Body of pancreas (tissue), 4 donors: ENCODE measurements at places on chromosomes 16 and 17.

DNA sequence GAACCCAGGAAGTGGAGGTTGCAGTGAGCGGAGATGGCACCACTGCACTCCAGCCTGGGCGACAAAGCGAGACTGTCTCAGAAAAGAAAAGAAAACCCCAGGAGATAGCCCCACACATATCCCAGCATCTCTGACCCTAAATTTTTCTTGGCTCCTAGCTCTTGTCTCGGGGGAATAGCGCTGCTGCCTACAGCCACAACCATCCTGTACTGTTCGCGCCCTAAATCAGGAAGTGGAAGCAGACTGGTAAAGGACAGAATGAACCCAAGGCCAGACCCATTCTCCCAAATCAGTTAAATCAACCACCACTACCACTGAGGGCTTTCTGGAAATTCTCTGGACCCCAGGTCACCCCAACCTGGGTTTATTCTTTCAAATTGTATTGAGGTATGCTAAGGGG lies 1.7 kb downstream of the CTDNEP1 start:
- DNase-seq = no peak

- no peak for DNase-seq
Measured at GRCh38 chr17:6078458-6078871, 8.3 kb downstream of the WSCD1 start.

DNA sequence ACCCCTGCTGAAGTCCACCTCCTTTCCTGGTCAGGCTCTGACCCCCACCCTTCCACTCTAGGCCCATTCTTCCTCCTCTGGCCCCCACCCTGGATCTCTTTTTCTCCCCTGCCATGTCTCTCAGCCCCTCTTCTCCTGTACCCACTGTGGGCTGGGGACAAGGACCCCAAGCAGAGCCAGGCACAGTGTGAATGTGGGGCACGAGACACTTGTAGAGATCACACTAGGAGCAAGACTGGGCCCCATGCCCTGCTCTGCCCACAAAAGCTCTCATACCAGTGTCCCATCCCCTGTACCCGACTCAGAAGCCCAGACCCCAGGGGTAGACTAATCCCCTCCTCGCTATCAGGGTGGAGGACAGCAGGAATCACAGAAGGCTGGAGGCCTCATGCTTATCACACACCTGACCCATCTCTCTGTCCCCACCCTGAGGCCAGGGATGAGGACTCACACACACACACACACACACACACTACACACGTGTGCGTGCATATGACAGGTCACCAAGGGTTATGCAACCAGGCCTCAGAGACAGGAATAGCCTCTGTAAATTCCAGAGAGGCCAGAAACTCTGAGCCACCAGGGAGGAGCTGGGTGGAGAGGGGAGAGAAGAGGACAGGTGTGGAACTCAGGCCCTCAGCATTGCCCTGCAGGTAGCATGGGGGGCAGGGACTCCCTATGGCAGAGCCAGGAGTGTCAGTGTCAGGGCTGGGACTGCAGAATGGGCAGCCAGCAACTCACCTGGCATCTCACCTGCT lies 21.1 kb downstream of the ARHGAP27 start:
- DNase-seq = no peak

GRCh38 chr17:44191369-44191768 lies 4.6 kb downstream of the TMUB2 start:
- DNase-seq = no peak

DNA sequence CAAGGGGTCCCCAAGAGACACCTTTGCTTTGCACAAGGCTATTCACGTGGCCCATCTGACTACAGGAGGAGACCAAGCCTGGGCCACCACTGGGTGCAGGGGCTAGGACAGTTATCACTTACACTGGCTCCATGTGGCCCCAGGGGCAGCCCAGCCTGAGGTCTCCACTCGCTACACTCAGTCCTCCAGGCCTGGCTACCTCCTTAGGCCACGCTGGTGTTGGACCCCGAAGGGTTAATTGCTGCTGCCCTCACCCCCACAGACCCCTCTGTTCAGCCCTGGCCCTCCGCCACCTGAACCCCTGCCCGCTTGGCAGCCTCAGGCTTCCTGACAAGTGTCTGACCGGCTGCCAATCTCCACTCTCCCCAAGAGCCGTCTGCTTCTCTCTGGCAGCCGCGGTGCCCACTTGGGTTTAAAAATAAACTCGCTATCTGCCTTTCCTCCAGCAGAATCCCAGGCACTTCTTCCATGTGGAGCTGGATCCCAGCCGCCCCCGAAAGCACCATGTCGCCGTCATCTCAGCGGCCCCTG lies 27.8 kb downstream of the ADAM11 start:
- DNase-seq = no peak

GRCh38 chr17:74832421-74832820 lies 27.3 kb downstream of the GRIN2C start:
- no peak for DNase-seq

- DNase-seq = no peak
Measured at GRCh38 chr16:56977823-56978430, 11.4 kb upstream of the NLRC5 start.

DNA sequence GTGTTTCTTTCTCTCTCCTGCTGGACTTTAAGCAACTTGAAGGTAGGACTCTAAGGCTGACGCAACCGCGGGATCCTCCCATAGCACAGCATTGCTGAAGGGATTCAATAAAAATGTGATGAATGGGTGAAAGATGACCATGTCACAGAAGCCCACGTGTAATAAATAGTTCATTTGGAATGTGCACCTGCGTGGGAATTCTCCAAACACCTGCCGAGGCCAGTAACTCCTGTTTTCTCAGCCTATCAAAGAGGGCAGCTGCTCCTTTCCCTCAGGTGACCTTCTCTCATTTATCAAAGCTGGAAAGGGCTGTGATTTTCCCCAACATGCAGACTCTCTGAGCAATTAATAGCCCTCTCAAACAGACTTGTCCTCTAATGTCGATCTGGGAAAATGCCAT lies 235.7 kb downstream of the STX8 start:
- peak; percentile 65 for DNase-seq

- no peak for DNase-seq
Measured at GRCh38 chr17:43213545-43213944, 1.9 kb downstream of the TMEM106A start.

DNA sequence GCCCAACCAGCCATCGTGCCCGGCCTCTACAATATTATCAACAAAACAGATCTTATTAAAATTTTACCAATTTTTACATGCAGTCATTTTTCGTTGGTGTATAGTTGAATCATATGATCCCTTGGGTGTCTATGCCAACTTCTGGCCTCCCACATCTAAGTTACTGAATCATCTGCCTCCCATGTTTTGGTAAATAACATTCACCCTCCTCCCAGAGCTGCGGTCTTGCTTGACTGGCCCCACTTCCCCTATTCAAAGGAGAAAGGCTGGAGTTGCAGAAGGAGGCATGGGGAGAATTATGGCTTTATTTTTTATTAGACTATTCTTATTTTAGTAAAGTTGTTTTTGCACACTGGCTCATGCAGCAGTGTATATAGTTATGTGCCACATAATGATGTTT lies 18.5 kb upstream of the CCL23 start:
- peak; percentile 15 for DNase-seq

DNA sequence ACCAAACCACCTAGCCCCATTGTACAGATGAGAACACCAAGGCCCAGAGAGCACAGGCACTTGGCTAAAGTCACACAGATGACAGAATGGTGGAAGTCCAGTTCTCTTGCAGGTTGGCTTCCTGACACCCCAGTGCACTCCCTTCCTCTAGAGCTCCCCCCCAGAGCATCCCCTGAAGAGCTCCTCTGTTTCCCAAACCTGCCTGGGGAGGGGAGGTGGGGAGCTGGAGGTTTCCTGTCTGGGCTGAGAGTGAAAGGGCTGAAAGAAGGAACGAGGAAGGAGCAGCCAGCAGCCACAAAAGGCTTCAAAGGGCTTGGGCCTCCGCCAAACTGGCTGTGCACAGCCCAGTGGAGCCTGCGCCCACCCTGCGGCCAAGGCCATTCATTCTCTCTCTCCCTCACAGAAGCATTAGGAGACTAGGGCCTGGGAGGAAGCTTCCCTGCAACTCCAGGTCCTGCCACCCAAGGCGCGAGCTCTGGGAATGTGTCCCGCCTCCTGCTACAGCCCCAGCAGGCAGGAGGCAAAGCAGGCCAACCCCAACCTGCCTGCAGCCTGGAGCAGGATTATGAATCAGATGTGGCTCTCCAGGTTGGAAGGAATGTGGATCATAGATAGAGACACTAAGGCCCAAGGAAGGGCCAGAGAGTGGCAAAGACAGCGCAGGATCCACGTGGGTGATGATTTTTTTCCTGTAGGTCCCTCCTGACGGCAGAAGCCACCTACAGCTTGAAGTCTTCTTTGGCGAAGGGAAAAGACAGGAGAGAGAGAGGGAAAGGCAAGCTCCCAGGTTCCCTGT lies 913 bp downstream of the SLC13A5 start:
- DNase-seq = no peak

DNA sequence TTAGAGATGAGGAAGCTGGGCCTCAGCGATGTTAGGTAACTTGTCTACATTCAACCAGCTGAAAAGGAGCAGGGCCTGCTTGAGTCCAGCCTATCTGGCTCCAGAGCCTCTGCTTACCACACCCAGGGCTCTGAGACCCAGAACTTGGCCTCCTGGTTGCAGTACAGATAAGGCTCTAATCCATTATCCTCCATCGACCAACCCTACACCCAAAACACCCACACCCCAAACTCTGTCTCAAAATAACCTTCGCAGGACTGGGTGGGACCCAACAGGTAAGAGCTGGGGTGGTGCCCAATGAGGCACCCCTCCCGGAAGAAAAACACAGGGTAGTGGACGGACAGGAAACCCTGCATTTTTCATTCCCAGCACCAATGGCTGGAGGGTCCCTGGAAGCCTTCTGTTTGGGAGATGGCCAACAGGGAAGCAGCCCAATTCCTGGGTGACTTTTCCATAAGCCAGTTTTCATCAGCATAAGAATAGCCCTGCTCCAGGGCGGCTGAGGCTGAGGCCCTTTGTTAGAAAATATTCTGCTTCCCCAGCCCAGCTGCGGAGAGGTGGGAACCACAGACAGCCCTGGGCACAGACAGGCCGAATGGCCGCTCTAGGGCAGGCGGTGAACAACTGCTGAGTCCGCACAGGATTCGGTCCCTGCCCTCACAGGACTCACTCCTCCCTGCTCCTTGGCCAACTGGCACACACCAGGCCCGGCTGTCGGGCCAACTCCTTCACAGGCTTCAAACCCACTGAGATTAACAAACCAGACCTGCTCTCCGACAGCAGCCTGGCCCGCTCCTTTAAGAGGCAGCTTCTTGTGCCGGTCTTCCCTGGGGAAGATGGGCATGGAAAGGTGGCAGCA lies 9.8 kb downstream of the SMIM5 start:
- no peak for DNase-seq

- no peak for DNase-seq
Measured at GRCh38 chr17:38419508-38419981, 8.7 kb upstream of the ARHGAP23 start.

DNA sequence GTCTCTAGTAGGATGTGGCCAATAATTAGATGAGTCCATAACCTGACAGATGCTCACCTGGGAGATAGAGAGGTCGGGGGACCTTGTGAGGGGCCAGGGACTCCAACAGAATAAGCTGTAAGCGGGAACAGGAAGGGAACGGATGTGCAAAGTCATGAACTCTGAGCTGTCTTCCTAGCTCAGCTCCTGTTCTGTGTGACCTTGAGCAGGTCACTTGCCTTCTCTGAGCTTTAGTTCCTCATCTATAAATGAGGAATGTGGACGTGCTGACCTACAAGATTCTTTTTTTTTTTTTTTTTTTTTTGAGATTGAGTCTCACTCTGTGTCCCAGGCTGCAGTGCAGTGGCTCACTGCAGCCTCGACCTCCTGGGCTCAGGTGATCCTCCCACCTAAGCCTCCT lies 58.9 kb downstream of the AKAP1 start:
- DNase-seq = no peak

GRCh38 chr17:49646391-49647255 lies 31.3 kb downstream of the SPOP start:
- peak; percentile 10 for DNase-seq

DNA sequence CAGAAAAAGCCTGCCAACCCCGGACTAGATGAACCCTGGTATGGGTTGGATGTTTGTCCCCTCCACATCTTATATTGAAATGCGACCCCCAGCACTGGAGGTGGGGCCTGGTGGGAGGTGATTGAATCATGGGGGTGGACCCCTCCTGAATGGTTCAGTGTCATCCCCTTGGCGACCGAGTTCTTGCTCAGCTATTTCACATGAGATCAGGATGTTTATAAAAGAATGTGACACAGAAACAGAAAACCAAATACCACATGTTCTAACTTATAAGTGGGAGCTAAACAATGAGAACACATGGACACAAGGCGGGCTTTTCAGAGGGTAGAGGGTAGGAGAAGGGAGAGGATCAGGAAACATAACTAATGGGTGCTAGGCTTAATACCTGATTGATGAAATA lies 576.0 kb upstream of the HSBP1 start:
- no peak for DNase-seq

GRCh38 chr17:50602836-50603235 lies 31.8 kb upstream of the ABCC3 start:
- no peak for DNase-seq

GRCh38 chr17:57874434-57875289 lies 24.8 kb upstream of the MRPS23 start:
- DNase-seq = no peak

DNA sequence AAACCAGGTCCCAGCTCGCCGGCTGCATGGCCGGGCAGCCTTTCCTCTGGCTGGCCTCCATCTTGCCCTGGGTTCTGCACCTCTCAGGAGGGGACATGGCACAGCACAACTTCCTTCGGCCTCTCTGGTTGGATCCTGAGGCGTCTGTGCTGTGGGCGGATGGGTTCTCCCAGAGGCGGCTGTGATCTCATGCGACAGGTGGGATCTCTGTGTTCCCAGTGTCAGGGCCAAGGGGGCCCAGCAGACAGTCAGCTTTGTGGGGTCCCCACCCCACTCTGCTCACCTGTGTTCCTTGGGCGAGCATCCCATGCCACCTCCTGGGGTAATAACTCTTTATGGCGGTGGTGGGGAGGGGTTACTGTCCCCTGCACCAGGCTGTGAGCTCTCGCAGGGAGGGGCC lies 35.8 kb downstream of the FA2H start:
- no peak for DNase-seq

DNA sequence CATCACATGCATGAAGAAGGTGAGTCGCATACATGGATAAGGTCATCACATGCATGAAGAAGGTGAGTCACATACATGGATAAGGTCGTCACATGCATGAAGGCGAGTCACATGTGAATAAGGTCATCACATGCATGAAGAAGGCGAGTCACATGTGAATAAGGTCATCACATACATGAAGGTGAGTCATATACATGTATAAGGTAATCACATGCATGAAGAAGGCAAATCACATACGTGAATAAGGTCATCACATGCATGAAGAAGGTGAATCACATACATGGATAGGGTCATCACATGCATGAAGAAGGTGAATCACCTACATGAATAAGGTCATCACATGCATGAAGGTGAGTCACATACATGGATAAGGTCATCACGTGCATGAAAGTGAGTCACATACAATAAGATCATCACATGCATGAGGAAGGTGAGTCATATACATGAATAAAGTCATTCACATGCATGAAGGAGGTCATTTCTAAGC lies 105.1 kb upstream of the SDK2 start:
- no peak for DNase-seq

- DNase-seq = no peak
Measured at GRCh38 chr16:10090816-10091215, 91.4 kb downstream of the GRIN2A start.

GRCh38 chr17:16345565-16345964 lies 7.7 kb downstream of the CENPV start:
- no peak for DNase-seq

- no peak for DNase-seq
Measured at GRCh38 chr16:84349862-84350684, 18.3 kb upstream of the ATP2C2 start.

- DNase-seq = no peak
Measured at GRCh38 chr16:75097941-75098901, 18.4 kb downstream of the LDHD start.

GRCh38 chr17:21125862-21126261 lies 902 bp upstream of the DHRS7B start:
- no peak for DNase-seq
